ENCODE measurements at places on chromosomes 2 and 18.

- DNase-seq = no peak
Observed at GRCh38 chr18:41732356-41732755, 222.7 kb upstream of the PIK3C3 start.

GRCh38 chr2:64462171-64462570, 8.2 kb downstream of the LGALSL start:
- DNase-seq = no peak

- DNase-seq = no peak
Observed at GRCh38 chr18:75607701-75608100, 180.2 kb upstream of the SMIM21 start.

DNA sequence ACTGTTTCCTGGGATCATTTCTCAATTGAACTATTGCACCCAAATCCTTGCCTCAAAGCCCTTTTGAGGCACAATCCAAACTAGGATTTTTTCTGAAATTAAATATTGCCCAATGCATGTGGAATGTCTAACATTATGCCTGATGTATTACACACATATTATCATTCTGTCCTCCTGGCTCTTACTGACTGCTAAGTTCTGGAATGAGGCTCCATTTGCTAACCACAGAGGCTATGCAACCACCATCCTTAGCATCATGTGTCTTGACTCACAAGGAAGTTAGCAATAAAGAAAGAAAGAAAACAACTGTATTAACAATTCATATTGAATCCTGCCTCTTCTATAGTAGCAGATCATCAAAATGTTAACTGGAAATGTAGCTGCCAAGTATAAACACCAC, 1142.7 kb downstream of the CNTNAP5 start:
- no peak for DNase-seq

DNA sequence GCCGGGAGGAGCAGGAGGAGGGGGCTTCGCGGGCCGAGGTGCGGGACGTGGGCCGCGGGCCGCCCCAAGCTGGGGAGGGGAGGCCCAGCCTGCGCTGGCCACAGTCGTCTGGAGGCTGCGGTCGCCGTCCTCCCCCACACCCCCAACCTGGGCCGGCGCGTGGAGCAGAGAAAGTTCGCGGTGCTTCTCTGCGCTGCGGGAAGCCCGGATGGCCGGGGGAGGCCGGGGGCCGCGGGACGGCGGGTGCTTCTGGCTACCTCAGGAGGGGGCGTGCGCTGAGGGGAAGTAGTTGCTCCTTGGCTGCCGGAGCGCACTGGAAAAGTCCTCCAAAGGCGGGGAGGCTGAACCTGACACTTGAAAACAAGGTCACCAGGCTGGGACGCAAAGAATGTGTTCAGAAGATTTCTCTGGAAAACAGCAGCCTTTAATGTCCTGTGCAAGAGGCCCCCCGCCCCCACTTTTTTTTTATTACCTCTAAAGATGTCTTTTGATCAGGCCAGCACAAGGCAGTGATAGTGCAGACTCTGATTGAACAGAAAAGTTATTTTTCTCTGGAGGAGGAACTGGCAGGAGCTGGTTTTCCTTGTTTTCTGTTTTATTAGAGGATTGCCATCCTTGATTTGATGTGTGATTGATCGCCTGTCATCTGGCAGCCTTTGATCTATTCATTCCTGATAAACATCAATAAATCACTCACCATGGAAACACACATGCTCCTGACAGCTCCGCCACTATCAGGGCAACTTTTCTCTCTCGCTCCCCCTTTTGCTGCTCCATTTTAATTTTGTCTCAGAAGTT, 1.6 kb downstream of the TSHZ1 start:
- no peak for DNase-seq

DNA sequence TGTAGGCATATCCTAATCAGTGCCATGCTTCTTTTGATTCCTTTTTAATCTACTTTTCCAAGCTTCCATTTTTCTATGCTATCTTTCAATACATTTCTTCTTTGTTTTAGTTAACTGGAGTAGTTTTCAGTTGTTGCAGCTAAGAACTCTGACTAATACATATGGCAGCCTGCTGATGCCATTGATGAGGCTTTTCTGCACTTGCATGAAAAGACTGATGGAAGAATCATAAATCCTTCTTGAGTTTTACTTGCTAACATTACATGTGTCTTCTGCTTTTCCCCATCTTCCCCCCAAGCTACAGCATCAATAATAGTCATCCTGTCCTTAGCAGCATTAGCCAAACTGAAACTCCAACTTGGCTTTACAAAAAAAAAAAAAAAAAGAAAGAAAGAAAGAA, 203.3 kb downstream of the LRP1B start:
- no peak for DNase-seq

DNA sequence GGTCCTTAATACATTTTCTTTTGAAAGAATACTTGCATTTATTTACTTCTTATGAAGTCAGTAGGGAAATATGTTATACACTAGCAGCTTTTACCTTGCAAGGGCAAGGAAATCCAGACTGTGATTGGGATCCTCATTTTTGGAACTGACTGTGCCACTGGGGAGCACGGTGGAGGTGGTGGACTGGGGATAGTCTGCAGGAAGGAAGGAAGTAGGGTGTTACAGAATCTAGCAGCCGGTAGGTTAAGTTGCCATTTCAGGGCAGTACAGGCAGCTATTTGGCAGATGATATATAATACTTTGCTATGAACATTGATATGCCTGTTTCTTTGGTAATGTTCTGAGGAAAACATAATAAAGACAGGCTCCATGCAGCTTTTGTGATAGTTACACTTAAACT, 238.3 kb downstream of the PHLPP1 start:
- no peak for DNase-seq

GRCh38 chr2:237201461-237202287, 116.0 kb downstream of the COPS8 start:
- no peak for DNase-seq

- peak; percentile 26 for DNase-seq
Observed at GRCh38 chr2:54866868-54867267, 143.4 kb downstream of the EML6 start.

- DNase-seq = no peak
Observed at GRCh38 chr2:240963065-240963867, 35.2 kb upstream of the SNED1 start.

GRCh38 chr2:98175811-98176210, 88.8 kb downstream of the VWA3B start:
- peak; percentile 20 for DNase-seq

- no peak for DNase-seq
Observed at GRCh38 chr2:177556153-177556552, 163.6 kb downstream of the AGPS start.

DNA sequence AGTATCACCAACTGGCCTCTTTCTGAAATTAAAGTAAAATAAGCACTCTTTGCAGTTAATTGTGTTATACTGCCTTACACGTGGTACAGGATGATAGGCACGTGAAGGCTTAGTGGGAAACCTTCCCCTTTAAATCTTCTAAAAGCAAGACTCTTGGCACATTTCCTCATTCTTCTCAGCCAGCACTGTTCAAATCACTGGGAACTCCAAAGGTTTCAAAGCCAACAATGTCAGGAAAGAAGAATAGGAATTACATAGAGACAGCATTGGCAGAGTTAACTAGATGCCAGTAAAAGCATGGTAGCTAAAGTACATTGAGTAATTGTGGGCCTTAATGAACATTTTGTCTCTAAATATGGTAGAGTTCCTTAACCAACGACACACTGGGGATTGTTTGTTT, 96.4 kb downstream of the DTNA start:
- no peak for DNase-seq

DNA sequence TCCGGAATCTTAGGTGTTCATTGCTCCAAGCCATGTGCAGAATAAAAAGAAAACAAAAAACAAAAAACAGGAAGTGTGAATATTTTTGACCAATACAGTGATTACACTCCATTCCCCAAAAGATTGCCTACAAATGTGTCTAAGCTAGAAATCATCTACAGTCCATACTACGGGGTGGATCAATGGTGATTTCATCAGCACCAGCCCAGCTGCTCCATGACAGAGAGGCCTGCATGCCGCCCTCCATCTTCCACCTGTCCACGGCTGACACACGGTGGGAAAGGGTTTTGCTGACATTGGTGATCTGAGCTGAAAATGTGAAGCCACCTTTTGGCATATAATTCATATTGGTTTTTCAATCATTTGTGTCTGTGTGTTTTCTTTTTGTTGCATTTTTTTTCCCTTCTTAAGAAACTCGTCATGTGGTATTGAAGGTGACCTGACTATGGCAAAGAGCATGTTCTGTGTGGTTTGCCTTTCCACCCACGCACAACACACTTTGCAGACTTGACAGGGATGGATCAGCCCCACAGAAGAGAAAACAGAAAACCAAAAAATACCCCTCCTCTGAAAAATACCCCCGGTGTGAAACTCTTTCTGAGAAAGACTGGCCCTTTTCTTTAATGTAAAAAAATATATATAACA, 533.1 kb downstream of the RNF144A start:
- no peak for DNase-seq

- no peak for DNase-seq
Observed at GRCh38 chr18:59555995-59556659, 141.1 kb downstream of the CCBE1 start.

GRCh38 chr2:96024336-96025193, 10.2 kb downstream of the GPAT2 start:
- no peak for DNase-seq

DNA sequence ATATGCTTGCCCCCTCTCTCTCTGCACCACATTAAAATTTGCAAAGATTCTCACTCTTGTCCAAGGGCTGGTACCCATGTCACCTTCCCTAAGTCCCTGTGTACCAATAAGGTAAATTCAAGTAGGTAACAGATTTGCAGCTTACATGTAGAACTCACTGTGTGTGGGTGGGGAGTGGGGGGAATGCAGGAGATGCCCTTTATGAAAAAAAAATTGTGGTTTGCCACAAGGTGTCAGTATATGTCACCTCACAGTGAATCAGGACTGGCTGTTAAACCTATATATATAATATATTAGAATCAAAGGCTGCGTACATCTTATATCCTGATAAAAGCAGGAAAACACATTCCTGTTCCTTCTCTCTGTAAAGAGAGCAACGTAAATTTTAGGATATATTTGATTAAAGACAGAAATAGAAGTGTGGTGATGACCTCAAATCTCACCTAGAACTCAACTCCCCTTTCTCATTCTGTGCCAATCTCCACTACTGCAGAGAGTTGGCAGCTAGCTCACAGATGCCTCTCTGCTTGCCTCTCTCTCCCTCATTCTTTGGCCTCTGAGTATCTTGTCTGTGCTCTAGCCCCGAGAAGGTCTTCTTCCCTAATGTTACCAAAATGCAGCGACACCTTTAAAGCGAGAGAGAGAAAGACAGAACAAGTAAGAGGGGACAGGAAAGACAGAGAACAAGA, 536 bp downstream of the XDH start:
- DNase-seq = no peak

DNA sequence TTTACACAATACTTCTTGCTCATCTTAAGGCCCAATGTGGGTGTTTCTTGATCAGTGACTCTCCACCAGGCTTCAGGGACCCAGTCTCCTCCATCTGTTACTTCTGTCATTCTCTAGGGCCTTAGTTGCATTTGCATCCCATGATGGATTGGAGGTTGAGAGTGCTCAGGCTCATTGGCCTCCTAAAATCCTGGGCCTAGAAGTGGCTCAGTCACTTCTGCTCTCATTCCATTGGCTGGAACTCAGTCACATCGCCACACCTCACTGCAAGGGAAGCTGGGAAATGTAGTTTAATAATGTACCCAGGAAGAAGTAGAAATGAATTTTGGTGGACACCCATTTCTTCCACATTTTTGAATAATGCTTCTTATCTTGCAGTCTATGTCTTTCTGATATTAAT, 223.5 kb downstream of the HRH4 start:
- DNase-seq = peak; percentile 5

- DNase-seq = no peak
Observed at GRCh38 chr2:29664578-29664977, 256.8 kb downstream of the ALK start.

GRCh38 chr18:55400081-55400480, 187.9 kb downstream of the TCF4 start:
- DNase-seq = no peak

DNA sequence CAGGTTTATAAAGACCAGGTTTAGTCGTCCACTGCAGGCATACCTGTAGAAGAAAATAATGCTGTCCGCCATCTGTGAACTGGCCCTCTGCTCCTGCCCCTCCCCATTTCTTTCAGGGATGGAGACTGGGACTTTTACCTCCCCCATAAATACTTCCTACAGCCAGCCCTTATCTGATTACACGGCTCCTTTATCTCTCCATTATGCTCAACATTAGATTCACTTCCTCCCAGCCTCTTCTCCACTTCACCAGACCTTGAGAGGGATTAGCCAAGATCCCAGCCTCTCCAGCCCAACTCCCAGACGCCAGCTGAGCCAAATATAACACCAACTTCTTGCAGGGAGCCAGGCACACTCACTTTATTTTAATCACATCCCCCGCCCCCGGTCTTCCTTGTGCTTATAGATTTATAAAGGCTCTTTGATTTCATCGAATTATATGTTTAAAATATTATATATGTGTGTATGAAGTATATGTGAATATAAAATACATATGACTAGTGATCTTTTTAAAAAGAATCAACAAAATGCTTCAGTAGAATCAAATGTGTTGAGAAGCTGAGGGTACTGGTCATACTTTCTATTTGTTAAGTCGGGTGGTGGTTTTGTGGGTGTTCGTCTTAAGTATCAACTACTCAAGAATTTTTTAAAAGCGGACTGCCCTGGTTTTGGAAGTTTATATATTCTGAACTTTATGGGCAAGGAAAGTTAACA, 81.0 kb downstream of the SPRED2 start:
- no peak for DNase-seq

- DNase-seq = no peak
Observed at GRCh38 chr2:96956211-96956610, 30.2 kb downstream of the FAM178B start.

DNA sequence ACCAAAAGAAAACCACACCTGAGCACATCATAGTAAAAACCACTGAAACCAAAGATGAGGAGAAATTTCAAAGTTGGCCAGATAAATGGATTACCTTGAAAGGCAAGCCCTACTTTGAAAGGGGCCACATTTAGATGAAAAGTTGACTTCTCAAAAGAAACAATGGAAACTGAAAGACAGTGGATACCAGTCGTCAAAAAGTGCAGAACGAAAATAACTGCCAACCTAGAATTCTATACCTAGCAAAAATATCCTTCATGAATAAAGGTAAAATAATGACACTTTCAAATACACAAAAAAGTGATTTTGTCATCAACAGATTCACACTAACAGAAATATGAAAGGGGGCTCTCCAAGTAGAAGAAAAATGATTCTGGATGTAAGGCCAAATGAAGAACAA, 18.4 kb downstream of the NEU4 start:
- DNase-seq = no peak

- DNase-seq = no peak
Observed at GRCh38 chr2:127293386-127293747, 577 bp downstream of the ERCC3 start.

DNA sequence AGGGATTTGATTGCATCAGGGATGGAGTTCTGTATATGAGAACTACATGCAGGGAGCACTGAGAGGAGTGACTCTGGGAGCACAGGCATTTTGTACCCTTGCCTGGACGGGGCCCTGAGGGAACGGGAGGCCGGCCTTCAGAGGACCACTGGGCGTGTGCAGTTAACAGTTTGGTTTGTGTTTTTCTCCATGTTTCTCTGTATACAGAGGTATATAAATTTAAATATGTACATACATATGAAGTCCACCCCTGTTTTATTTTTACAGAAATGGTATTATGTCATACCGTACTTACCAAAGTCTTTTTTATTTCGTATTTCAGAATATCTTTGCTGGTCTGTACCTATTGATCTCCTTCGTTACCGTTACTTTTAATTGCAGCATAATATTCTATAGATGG, 111.3 kb downstream of the PTPRM start:
- DNase-seq = no peak

GRCh38 chr18:410047-410455, 90.5 kb downstream of the COLEC12 start:
- DNase-seq = no peak

Measured in germinal center (tissue), 1 donor.